ENCODE measurements at places on chromosomes 16 and 17.
A peak's percentile ranks its signal among the peaks of the same experiment; 100 is the strongest.

GRCh38 chr17:82013772-82014321, 8.8 kb downstream of the CENPX start:
- no peak for DNase-seq

- no peak for DNase-seq
These were observed 61.7 kb downstream of the KCNJ2 start for GRCh38 chr17:70230850-70231640.

DNA sequence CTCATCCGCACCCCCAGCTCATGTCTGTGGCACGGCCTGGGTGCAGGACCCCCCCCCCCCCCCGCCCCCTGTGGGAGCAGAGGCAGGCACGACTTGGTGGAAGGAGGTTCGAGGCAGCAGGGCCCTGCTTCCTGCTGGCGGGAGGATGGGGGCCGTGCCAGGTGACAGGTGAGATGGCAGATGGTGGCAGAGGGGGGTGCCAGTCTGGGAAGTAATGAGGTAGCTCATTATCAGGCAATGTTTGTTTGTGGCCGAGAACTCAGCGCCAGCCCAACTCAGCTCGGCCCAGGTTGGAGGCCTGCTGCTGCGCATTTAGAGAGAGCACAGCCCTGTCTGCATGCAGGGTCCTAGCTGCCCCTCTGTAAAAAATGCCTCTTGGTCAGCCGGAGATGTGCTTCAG, 40.1 kb upstream of the JPH3 start:
- DNase-seq = no peak

- DNase-seq = no peak
These were observed 486 bp downstream of the PIGS start for GRCh38 chr17:28570716-28571360.

- no peak for DNase-seq
These were observed 2.1 kb upstream of the CA4 start for GRCh38 chr17:60147553-60148223.

DNA sequence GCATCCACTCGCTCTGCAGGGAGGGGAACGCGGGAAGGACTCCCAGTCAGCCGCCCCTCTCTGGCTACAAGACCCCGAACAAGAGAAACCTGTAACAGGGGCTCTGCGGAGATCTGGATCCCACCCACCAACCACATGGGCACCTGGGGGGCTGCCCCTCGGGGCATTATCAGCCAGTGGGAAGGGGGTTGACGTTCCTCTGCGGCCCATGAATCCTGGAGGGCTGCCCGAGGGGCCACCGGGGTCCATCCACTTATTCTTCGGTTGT, 1.8 kb upstream of the PCGF2 start:
- no peak for DNase-seq

- DNase-seq = peak; percentile 13
These were observed 28.8 kb upstream of the GINS2 start for GRCh38 chr16:85717393-85718152.

DNA sequence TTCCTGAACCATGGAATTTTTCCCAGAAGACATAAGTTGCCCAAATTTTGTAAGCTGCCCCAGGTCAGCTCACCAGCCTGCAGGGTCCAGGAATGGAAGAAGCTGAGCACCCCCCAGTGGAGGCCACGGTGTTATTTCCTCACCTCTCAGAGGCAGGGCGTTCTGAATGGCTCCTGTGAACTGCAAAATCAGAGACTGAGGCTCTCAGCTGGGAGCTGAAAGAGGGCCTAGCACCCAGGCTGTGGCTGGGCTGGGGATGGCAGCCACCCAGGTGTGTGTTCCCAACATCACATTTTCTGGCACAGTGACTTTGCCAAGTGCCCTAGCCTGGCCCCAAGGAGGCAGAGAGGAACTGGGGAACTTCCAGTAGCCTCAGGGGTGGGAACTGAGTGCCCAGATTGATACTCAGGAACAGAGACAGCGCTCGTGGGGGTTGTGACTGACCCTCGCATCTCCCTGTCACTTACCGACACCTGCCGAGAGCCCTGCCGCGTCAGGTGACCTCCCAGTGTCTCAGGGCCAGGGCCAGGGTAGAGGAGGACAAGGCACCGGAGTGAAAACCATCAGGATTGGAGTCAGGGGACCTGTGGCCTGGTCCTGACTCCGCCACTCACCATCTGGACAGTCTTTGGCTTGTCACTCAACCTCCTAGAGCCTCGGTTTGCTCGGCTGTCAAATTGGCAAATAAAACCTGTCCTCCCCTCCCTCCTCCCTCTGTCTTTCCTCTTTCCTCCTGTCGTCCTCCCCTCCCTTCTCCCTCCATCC, 11.3 kb downstream of the CACNG4 start:
- DNase-seq = no peak

DNA sequence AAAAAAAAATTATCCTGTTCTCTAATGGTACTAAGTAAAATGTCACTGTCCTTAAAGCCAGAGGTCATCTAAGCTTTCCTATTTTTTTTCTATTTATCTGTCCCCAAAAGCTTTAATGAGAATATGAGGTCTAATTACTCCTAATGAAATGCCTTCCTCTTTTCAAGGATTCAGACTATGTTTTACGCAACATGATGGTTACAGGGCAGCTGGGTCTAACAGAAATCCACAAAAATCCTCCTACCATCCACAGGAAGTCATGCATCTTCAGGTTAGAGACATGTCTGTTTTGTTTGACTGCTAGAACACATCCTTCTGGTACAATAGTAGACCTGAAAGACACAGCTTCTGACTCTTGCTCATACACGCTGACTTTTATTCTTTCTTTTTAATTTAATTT, 29.7 kb upstream of the NSRP1 start:
- DNase-seq = no peak

DNA sequence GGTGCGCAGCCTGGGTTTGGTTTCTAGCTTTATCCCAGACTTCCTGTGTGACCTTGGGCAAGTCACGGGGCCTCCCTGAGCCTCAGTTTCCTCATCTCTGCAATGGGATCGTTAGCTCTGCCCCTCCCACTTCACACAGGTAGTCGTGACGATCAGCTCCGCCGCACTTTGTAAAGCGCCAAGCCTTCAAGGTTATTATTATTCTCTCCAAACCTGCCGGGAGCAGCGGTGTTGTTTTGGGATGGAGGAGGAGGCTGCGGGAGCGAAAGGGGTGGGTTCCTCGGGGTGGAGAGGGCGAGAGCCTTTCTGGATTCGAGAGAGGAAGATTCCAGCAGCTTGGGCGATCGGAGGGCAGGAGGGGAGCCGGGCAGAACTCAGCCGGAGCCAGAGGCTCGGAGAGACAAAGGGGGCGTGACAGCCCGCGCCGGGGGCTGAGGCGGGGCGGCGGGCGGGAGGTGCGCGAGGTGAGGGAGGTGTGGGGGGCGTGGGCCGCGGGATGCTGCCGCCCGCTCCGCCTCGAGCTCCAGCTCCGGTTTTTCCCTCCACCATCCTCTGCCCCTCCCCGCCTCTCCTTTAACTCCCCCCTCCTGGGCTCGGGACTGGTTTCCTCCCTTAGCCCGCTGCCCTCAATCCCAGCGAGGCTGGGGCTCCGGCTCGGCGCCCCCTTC, at the start of gene EFNB3:
EFNB3 (plus strand) TSS at position 602 of the 668 bp plus-strand sequence. CDS start 397 bp downstream, outside the sequence.
- no peak for DNase-seq

GRCh38 chr16:14511800-14512135, 118.3 kb downstream of the PARN start:
- DNase-seq = no peak

DNA sequence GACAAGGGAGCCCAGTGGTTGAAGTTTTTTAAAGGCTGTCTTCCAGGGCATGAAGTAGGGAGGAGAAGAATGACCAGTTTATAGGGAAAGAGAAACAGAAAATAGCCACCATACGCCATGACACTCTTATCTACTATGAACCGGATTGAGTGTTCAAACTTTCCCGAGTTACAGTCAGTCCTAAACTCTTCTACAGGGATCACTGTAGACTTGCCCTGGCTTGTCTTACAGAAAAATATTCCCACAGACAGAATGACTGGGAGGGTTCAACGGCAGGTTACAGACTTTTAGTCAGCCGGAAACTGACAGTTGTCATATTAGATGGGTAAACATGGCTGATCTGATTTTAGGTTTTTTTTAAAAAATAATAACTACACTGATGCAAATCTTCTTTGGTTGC, 662.5 kb upstream of the SOX9 start:
- no peak for DNase-seq

- no peak for DNase-seq
These were observed 264.6 kb downstream of the HS3ST3A1 start for GRCh38 chr17:13337151-13337550.

DNA sequence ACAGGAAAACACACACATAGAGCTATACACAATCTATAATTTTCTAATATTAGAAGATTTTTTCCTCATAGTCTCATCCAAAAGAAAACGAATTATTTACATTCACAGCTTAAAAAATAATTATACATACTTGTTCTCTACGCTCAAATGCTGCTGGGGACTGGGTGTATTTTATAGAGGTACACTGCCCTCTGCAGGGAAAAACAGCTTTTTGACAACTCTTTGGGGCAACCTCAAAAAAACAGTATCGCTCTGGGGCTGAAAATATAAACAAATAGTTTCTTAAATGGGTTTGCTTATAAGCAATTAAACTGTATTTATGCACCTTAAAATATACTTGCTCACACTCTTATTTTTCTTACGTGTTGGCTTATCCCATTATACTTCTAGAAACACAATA, 261.8 kb upstream of the PSMD7 start:
- DNase-seq = no peak

DNA sequence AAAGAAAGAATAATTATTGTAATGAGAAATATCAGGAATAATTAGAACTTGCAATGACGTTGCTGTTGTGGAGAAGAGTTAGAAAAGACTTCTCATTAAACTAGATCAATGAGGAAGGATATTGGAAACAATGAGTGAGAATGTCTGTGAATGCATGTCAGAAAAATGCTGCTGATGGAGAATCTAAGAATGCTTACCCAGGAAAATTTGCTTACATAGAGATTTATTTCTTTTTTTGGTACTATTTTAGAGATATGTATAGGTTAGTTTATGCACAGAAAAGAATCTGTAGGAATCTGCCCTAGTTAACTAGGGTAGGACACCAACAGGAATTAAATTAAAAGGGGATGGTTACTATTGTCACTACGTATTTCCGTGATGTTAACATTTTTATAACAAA, 140.2 kb downstream of the USP31 start:
- no peak for DNase-seq

DNA sequence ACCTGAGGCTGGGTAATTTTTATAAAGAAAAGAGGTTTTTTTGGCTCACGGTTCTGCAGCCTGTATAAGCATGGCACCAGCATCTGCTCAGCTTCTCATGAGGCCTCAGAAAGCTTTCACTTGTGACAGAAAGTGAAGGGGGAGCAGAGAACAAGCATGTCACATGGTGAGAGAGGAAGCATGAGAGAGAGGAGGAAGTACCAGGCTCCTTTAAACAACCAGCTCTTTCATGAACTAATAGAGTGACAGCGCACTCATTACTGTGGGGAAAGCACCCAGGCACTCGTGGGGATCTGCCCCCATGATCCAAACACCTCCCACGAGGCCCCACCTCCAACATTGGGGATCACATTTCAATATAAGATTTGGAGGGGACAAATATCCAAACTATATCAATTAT, 86.8 kb downstream of the USP32 start:
- no peak for DNase-seq

DNA sequence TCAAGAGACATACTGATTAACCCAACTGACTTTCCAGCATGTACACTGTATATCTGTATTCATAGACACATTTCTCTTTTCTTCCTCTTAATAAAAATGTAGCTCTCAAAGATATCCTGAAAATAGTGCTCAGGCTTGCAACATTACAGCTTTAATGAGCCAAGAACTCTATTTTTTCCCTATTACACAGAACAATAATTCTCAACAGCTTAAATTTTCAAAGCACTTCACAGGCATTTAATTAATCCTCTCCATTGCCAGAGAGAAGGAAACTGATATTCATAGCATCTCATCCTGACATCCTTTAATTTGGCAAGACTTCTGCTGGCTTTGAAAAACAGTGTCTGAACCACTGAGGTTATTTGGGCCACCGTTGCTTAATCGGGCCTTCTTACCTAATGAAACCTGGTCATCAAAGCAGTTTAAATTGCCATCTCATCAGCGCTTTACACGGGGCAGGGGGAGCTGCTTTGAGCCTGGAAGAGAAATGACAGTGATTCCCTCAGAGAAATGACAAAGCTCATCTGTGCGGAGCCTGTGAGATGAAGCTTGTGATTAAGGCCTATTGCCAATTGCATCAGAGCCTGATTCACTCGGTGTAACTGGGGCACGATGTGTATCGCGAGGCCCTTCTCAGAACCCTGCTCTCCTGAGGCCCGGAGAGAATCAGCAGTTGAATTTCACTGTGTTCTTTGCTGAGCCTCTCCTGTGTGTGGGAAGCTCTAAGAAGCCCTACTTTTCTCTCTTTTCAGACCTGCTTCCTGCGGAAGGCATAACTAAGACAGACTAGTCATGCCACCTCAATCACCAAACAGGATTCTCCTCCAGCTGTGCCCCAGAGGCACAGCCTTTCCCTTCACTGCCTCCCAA, 8.5 kb upstream of the SIAH1 start:
- peak; percentile 56 for DNase-seq

DNA sequence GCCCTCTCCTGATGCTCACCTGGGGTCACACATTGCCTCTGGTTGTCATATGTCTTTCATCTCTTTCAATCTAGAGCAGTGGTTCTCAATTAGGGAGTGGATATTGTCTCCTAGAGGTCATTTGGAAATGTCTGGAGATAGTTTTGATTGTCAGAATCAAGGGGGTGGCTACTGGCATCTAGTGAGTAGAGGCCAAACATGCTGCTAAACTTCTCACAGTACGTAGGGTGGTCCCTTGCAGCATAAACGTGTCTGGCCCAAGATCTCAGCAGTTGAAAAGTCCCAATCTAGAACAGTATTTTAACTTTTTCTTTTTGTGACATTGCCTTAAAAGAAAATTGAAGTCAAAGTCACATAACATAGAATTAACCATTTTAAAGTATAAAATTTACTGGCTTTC, 30.5 kb upstream of the SLC5A10 start:
- DNase-seq = no peak

DNA sequence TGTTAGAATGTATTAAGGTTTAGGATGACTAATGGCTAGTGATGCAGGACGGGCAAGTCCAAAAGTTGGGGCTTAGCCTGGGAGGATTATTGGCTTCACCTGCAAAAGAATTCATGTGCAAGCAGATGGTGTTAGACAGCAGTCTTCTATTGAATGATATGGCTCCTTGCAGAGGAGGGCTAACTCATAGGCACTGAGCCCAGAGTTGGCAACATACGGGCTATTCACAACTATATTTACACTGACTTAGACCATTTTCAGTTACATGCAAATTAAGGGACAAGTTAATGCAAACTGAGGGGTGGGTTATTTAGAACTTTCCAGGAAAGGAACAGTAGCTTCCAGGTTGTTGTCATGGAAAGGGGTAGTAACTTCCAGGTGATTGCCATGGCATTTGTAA, 1017.1 kb upstream of the EEF2KMT start:
- no peak for DNase-seq

DNA sequence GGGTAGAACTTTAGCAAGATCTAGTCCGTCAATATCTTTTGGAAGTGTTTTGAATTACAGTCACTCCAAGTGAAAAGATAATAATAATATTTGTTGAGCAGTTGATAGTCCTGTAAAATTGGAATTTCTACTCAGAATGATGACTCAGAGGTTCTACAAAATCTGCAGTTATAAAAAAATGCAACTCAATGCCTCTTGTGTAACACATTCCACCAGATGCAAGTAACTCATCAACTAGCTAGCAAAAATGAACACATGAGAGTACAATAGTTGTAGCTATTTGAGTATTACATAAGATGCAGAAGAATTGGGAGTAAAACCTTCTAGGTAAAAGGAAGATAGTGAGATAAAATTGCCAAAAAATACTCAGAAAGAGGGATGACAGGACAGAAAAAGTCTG, 177.2 kb downstream of the CDH8 start:
- no peak for DNase-seq

GRCh38 chr16:50247906-50248608, 18.3 kb upstream of the ADCY7 start:
- DNase-seq = no peak
